Stimulated activated CD4-positive, alpha-beta T cell treated with anti-CD3 and anti-CD28 coated beads, Interleukin-15, amount 100 ng/mL, for 1 hour (primary cell): ENCODE measurements at places on chromosomes 1 and 21.

DNA sequence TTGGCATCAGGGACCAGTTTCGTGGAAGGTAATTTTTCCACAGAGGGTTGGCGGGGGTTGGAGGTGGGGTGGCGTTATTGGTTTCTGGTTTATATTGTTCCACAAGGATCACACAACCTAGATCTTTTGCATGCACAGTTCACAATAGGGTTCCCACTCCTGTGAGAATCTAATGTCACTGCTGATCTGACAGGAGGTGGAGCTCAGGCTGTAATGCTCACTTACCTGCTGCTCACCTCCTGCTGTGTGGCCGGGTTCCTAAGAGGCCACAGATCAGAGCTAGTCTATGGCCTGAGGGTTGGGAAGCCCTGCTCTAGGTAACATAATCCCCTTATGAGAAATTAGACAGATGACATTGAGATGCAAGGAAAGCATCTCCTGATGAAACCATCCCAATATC is 12.6 kb downstream of the GBP5 start:
- no peak for DNase-seq

GRCh38 chr1:33578557-33579448 is 106.4 kb downstream of the ZSCAN20 start:
- DNase-seq = no peak

DNA sequence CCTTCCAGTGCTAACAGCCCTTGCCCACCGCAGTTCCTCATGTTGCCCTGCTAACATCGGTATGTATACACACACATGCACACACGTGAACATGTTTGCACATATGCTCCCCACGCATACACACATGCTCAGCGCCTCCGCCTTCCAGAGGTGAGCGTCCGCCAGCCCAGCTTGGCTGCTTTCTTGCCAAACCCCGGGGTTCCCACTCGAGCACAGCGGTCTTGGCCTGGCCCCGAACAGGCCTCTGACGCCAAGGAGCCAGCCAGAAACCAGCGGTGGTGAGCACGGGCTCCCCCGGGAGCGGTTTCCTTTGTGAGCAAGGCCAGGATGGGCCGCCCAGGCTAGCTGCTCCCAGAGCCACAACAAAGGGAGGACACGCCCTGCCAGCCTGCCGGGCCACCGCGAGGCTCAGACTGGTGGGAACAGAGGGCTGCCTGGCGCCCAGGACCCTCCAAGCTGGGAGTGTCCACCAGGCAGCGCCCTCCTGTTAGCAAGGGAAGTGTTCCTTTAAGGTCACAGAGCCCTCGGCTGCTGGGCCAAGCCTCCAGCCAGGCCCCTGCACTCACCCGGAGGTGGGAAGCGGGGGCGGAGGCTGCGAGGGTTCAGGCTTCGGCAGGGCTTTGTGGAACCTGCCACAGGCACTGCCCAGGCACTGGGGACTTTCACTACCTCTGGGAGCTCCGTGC is 65.4 kb downstream of the ALPL start:
- no peak for DNase-seq

DNA sequence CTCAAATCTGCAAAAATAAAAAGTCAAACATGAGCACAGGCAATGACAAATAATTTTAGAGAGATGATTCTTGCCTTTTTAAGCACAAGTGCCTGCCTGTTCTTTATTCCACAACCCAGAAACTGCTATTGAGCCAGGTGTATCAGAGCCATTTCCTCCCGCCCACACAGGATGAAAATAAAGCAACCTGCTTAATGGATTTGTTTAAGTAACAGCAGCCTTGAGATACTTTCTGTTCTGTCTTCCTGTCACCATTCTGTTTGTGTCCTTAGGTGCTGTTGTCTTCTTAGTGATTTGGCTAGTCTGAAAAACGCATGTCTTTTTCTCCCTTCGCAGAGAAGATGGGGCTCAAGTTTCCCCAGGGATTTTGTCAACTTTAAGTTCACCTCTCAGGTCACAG is 11.4 kb downstream of the RPE65 start:
- no peak for DNase-seq

DNA sequence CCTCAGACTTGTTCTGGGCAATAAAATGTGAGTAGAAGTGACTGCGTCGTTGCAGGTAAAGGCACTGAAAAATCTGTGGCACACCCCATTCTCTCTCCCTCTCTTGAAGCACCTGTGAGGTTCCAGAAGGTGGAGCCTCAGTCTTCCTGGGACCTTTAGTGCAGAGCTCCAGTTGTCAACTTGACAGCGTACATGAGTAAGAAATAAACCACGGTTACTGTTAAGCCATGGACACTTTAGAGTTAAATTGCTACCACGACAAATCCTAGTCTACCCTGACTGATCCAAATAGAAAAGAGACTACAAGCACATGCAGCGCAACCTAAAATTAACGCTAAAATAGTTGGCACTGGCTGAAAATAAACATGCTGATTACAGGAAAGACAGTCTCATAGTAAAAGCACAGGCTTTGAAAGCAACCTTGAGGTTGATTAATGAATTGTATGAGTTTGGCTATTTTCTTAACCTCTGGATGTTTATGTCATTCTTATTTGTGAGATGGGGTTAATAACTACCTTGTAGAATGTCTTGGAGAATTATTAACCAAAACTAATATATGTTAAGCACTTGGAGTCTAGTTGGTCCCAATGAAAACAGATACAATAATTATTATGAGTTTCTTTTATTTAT is 93.0 kb upstream of the PLPPR4 start:
- no peak for DNase-seq

DNA sequence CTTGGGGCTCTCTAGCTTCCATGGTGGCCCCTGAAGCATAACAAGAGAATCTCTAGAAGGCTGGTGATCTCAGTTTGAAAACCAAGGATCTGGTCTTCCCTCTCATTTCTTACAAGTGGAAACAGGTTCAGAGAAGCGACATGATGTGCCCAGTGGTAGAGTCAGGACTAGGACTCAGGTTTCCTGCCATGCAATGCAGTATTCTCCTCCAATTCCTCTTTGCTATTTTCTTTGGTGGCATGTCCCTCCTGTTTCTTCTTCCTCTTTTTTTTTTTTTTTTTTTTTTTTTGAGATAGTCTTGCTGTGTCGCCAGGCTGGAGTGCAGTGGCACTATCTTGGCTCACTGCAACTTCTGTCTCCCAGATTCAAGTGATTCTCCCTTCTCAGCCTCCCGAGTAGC is 195.6 kb upstream of the C1orf105 start:
- DNase-seq = no peak

DNA sequence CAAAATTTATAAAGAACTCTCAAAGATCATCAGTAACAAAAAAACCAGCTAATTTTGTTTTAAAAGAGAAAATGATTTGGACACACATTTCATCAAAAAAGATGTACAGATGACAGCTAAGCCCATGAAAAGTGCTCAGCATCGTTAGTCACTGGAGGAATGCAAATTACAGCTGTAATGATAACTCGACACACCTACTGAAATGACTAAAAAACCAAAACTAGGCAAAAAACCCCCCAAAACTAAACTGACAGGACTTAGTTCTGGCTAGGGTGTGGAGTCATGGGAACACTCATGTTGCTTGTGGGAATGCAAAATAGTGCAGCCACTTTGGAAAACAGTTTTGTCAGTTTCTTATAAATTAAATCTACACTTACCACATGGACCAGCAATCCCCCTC is 59.5 kb downstream of the CNIH3 start:
- no peak for DNase-seq

GRCh38 chr1:33435096-33435820 is 4.4 kb upstream of the PHC2 start:
- DNase-seq = no peak

- no peak for DNase-seq
These were observed 1.5 kb downstream of the GUCA2B start for GRCh38 chr1:42154685-42155084.

DNA sequence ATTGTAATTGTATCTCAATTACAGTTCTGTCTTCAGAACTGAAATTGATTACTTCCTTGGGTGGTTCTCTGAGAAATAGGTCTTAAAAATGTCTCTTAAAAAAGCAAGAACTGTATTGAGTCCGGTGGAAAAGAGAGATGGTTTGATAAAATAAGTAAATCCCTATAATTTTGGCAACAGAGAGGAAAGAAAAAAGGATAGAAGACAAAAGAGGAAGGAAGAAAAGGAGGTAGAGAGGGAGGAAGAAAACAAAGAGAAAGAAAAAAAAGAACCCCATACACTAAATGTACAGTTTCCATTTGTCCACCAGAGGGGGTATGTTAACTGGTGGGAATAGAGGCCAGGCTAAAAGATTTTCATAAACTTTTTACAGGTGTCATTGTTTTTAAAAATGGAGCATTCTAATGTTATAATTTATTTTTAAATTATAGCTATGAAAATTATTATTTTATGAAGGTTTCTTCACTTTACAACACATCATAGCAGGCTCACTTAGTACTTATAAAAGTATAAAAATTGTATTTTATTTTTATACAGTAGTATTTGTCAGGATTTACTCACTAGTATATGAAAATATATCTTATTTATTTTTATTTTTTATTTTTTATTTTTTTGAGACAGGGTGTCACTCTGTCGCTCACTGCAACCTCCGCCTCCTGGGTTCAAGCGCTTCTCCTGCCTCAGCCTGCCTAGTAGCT is 2.1 kb upstream of the UBE2T start:
- DNase-seq = no peak
